ENCODE measurements at places on chromosomes 3 and 15.

DNA sequence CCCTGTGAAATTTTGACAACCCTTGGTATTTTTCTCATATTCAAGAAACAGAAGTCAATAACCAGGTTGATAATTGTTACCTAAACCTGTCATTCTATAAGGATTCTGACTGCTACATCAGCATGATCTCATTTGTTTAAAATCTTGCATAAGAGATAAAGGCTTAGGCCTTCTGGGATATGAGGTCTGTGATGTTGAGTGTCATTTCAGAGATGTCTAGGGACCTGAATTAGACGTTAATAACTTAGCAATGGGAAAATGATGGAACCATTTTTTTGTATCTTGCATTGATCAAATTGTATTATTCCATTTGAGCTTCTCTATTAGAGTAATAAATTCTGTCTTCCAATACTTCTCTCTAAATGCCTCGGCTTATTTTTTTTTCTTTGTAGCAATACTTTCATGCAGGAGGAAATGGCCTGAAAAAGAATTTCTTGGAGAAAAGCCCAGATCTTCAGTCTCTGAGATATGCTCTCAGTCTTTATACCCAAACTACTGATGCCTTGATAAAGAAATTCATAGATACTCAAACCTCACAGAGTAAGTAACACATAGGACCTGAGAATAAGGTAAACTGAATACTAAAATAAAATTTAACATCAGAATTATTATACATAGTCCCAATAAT lies 589.3 kb downstream of the UNC13C start:
- DNase-seq = no peak

DNA sequence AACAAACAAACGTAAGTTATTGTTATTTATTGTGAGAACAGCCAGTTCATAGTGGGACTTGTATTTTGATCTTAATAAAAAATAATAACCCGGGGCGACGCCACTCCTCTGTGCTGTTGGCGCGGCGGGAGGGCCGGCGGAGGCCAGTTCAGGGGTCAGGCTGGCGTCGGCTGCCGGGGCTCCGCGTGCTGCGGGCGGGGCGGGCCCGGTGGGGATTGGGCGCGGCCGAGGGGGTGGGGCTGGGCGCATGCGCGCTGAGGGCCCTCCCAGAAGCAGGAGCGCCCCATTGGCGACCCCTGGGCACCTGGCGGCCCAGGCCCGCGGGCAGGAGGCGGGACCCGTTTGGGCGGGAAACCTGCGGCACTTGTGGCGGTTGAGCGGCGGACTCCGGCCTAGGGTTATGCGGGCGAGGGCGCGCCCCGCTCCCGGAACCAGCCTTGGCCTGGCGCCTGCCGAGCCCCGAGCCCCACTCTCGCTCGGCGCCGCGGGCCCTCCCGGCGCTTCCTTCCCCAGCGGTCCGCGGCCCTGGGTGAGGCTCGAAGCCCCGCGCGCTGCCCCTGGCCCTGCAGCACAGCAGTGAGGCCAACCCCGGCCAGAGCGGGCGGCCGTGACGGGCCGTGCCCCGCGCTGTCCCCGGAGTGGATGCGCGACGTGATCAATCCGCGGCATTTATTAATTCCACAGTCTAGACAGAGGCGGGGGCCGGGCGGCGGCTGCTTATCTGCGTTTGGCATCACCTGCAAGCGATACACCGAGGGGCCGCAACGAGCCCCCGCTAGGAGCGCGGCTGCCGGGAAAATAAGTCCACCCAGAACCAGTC lies 6.0 kb downstream of the ISL2 start:
- no peak for DNase-seq

GRCh38 chr3:125104639-125105038 lies 48.8 kb upstream of the HEG1 start:
- no peak for DNase-seq

GRCh38 chr15:68441045-68441743 lies 9.2 kb upstream of the ITGA11 start:
- no peak for DNase-seq

DNA sequence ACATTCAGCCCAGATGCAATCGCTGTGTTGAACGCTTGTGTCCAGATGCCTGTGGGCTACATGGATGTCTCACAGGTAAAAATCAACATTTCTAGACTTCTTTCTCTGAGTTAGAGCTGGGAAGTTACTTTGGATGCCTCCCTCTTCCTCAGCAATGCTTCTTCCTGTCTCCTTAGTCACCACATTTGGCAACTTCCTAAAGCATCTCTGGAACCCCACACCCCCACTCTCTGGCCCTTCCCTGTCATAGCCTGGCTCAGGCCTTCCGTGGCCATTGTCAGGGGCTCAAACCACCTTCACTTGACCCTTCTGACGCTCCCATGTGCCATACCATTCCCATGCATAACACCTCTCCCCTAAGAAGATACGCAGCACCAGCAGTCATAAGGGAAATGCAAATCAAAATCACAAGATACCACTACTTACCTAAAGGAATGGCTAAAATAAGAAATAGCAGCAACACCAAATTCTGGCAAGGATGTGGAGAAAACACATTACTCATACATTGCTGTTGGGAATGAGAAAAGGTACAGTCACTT lies 21.6 kb upstream of the RGMA start:
- no peak for DNase-seq

- no peak for DNase-seq
Measured at GRCh38 chr3:149362366-149362765, 15.1 kb downstream of the TM4SF1 start.

DNA sequence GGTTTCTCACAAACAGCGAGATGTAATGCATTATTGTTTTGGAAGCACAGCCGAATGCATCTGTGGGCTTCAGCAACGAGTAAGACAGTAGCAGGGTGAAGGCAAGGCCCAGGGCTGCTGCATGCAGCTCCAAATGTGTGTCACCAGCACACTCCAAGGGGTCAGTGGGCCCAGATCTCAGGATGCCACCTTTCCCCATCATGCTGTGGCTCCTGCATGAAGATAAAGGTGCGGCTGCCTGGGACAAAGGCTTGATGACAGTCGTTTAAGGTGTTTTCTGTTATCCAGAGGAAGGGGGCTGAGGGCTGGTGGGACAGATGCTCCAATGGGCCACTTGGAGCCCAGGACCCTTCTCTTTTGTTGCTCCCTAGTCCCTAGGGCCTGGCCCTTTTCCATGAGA lies 13.2 kb downstream of the C3orf22 start:
- no peak for DNase-seq

GRCh38 chr15:73682600-73683090 lies 1.5 kb upstream of the CD276 start:
- DNase-seq = no peak

DNA sequence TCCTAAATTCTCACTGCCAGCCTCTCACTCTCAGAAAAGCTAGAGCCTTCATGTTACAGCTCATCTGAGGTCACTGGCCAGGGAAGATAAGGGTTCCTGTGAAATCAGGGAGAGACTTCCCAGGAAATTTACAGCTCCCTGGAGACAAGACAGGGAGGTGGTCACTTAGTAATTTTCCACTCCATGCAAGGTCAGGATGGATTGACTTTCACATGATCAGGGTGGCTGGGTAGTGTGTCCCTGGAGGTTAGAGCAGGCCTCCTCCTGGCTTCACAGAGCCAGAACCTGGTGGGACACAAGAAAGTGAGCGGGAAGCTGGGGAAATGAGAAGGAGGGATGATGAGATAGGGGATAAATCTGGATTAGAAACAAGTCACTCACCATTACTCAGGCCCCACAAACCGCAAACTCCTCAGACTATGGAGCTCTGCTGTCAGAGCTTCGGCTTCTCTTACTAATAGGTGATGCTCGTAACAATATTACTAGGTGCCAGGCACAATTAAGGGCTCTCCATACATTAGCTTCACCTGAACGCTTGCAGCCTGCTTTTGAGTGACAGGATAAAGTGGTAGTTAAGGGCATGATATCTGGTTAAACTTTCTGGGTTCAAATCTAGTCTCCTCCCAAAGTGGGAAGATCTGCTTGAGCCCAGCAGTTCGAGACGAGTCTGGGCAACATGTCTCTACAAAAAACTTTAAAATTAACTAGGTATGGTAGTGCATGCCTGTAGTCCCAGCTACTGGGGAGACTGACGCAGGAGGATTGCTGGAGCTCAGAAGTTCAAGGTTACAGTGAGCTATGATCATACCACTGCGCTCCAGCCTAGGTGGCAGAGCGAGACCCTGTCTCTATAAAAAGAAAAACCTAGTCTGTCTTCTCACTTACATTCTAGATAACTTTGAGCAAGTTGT lies 24.9 kb downstream of the DUOX2 start:
- no peak for DNase-seq

GRCh38 chr3:106755336-106755735 lies 621.9 kb upstream of the CCDC54 start:
- DNase-seq = no peak

GRCh38 chr15:90816401-90817116 lies 51.8 kb upstream of the FURIN start:
- no peak for DNase-seq

DNA sequence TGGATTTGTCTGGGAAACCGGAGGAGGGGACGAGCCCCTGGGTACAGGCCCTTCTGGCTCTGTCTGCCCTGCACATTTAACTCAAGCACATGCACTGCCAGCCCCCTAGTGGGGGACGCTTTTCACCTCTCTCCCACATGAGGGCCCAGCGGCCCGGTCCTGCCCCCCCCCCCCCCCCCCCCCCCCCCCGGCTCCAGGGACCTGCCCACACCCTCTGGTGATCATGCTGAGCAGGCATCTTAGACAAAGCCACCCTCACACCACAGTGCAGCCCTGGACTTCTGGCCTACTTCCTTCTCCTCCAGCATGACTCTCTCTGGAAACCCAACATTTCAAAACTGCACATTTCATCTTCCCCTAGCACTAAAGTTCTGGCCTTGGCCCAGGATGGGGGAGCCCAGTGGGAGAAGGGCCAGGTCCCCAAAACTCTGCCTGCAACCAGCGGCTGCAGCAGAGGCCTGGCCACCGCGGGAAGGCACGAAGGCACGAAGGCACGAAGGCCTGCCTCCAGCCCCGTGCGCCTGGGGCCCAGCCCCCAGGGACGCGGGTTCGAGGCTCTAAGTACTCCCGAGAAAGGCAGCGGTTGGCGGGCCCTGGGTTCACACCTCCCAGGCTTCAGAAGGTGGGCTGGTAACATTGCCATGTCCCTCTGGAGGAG lies 14.1 kb downstream of the KLF15 start:
- no peak for DNase-seq

DNA sequence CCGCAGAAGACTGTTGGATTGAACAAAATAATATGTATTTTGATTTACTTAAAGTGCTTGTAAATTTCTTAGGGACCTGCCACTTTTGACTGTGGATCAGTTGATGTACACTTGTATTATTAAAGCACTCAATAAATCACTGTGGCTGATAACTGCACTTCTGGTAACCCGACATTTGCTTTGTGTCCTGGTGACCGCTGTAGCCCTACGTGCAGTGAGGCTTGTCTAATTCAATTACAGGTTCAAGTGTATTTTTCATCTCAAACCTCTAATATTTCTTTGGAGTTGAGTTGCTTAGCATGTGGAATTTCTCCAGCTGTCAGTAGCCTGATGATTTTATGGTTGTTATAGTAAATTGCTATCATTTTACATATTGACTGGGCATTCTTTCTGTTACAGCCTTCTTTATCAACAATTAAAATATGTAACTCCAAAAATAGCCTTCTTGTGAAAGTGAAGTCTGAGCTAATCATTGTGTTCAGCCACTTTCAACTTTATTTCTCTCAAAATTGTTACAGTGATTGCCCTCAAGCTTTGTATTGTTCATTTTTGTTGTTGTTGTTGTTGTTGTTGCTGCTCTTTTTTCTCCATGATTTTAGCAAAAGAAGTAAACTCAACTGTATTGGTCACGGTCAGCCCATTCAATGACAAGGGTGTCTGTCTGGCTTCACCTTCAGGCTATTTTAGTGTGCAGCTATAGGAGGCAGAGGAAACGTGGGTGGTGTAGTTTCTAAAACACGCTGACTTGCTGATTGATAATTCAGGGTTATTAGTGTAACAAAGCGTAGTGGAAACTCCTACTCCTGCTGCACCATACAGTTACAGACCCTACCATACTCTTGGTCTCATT lies 215.1 kb upstream of the UBE2E1 start:
- DNase-seq = no peak

DNA sequence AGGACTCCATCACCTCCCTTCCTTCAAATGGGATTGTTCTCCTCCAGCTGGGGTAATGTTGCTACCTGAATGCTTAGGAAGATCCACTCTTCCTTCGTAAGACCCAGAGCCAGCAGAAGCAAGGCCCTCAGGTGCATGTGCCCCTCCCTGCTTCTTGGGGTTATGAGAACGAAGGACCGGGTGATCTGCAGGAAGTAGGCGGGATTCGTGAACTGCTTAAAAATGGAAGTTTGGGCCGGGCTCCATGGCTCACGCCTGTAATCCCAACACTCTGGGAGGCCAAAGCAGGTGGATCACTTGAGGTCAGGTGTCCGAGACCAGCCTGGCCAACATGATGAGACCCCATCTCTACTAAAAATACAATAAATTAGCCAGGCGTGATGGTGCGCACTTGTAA lies 8.0 kb downstream of the TLR9 start:
- no peak for DNase-seq

DNA sequence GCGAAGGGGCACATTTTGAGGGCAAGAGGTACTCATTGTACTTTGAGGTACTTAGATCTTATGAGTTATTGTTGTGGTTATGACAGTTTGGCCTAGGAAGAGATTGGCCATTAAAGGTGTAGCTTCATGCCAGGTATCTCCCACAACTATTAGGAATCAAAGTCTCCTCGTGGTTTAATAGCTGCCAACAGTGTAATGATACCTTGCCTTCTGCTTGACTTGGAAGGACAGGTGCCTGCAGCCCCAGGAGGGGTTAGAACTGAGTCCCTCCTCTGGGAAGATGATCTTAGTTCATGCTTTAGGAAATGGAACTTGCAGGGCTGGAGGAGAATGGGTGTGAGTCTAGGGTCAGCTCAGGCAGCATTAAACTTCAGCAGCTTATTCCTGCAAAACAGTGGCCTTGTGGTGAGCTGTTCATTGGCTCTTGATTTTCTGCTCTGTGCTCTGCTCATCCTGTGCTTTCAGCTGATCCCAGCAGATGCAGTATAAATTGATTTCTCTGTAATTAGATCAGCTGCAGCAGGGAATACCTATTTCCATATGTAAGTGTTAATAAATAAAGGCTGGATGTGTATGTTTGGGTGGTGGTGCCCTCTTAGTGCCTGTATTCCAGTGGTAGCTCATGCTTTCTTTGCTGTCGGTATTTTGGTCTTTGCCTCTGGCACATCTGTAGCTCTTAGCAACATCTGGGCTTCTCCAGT lies 40.5 kb downstream of the ZNF609 start:
- no peak for DNase-seq

GRCh38 chr15:85869124-85869523 lies 74.4 kb upstream of the KLHL25 start:
- no peak for DNase-seq
